ENCODE measurements at places on chromosomes 2 and 18.

- DNase-seq: no peak
Measured at GRCh38 chr18:5582849-5583681, 39.3 kb upstream of the EPB41L3 start.

DNA sequence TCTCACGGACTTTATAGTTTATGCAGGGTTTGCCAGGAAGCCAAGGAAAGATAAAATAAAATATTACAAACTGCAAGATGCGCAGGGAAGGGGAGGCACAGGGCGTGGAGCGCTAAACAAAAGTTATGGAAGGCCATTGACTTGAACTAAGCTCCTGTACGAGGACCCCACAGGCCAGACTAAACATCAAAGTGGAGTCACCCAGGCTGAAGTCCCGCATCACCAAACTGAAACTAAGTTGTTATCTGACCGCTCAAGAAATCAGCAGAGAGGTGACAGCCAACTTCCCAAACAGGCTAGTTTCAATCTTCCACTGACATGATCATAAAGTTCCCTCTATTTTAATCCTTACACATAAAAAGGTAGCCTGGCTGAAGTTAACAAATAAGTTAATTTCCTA, 90.5 kb upstream of the YWHAQ start:
- no peak for DNase-seq

DNA sequence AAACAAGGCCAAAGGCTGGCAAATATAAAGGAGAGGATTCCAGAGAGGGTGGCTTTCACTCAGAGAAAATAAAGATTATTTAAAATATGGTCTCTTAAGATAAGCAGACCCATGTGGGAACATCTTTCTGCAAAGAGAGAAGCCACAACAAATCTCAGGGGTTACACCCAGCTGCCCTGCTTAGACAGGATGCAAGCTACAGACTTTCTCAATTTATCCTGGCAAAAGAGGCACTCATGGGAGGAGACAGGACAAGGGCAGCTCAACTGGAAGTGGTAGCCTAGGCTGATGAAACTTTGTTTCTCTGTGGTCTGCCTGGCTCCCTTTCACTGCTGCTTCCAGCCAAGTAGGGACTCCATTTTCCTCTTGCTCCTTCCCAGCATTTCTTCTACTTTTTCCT, 25.9 kb upstream of the SULT1C4 start:
- no peak for DNase-seq

DNA sequence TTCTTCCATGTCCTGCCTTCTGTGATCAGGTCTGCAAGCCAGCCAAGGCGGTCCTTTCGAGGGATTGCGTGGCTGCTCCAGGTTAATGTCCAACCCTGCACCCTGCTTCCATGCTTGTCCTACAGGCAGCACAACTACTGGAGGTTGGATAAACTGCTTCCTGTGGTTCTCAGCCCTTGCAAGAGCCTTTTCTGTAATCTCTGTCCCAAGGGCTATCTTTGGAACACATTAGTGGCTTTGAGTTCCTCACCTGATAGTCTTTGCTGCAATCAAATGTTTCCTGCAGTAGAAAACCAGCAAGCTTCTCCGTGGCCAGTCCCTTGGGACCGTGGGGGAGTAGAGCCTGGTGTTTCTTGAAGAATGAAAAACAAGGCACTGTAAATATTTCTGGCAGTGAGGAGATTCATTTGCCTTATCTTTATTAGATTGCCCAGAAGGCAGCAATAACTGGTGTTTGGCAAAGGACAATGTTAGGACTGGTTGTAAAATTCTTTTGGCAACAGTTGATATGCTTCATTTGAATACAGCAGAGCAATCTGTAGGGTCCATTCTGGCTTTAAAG, 214.4 kb downstream of the FHOD3 start:
- DNase-seq: peak; percentile 51

GRCh38 chr2:200795028-200795440, 16.7 kb upstream of the BZW1 start:
- no peak for DNase-seq

DNA sequence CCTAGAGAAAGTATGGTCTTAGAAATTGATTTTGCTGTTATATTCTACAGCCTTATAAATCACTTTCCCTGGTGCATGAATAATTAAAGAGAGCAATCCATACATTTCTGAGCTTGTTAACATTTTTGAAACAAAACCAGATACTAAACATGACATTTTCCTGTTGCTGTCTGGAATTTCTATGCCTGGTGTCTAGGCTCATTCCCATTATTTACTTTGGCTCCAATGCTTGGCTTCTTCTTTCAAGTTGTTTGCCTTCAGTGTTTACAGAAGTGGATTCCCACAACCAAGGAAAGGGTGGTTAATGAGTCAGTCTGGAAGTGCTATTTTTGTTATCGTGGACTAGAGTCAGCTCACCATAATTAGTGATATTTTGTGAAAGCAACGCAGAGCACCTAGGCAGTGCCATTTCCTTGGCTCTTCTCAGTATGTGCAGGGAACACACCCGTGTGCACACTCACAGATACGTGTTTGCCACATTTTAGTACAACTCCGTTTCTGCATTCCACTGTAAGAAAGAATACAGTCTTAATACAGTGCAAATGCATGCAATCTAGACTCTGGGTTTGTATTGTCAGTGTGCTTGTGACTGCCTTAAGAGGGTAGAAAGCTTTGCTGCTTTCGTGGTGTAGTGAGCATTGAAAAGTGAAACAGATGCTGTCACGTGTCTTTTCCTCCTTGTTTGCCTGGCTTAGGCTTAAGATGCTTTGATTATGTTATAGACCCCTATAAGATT, 185.0 kb upstream of the RASGRP3 start:
- DNase-seq: peak; percentile 49

DNA sequence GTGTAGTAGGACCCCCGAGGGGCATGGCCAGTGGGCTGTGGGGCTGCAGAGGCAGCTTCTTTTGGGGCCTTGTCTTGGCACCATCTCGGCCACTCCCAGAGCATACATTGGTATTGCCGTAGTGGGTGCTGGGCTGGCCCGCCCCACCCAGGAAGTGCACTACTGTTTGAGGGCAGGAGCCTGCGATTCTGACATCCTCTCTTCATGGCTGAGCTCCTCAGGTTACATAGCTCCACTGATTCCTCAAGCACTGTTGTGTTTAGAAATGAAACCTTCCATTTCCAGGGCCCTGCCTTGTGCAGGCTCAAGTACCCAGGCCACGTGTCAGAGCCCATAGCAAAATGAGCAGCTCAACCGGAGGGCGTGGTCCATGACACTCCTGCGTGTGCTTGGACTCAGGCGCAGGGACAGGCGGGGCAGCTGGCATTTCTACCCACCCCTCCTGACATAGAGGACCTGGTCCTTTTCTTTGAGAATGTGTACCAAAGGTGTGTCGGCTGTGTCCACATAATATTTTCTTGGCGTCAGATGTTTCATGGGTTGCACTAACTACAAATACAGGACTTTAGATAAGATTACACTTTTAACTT, 67.9 kb downstream of the DGKD start:
- peak; percentile 84 for DNase-seq

DNA sequence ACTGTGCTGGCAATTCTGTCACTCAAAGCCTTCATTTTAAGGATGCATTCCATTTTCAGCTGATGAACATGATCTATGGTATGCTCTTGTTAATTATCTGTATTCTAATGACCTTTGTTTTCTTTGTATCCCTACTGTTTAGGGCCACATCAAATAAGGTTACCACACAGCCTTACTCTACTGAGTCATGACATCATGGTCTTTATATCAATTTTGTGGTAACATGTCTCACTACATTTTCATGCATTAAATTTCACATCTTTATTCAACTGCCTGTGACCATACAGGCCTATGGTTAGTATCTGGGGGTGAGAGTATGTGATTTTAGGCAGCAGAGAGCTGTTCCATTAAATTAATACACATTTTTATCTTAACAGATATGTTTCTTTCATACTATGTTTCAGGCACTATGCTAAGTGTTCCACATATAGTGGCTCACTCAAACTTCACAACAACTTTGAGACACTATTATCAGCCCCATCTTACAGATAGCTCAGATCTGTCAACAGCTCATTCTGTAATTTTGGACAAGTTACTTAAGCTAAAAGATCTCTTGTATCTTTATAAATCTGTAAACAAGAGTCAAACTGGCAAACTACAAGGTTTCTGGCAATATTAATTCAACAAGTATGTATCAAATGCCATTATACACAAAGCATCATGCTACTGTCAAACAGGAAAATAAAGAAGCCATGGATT, 18.0 kb downstream of the LRPPRC start:
- no peak for DNase-seq

DNA sequence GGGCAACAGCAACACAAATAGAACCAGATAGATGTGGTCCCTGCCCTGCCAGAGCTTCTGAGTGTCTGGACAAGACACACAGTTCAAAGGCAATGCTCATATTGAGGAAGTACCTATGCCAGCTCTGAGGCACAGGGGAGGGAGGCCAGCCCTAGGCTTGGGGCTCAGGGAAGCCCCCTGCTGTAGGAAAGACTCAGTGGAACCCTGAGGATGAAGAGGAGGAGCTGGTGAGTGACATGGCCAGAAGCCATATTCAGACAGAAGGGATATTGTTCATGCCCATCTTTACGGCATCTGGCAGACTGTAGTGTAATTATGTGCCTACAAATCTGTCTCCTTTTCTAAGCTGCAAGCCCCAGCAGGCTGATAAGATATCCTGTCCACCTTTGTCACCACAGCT, 8.8 kb downstream of the SIGLEC15 start:
- DNase-seq: no peak

DNA sequence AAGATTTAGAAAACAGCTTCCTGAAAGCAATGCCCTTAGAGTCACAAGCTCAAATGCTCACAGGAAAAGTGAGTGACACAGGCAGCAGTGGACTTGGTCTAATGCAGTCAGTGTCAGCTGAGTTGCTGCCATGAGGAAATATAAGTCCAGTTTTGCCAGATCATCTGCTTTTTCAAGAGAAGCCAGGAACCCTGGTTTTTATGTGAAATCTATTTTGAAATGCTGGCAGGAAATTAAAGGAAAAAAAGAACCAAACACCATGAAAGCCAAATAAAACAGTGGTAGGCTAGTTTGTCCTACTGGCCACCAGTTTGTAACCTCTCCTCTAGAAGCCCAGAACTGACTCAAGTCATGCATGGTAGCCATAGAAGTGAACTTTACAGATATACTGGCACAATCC, 109.2 kb downstream of the THADA start:
- no peak for DNase-seq

- no peak for DNase-seq
Measured at GRCh38 chr2:203692031-203692710, 14.3 kb upstream of the CD28 start.

DNA sequence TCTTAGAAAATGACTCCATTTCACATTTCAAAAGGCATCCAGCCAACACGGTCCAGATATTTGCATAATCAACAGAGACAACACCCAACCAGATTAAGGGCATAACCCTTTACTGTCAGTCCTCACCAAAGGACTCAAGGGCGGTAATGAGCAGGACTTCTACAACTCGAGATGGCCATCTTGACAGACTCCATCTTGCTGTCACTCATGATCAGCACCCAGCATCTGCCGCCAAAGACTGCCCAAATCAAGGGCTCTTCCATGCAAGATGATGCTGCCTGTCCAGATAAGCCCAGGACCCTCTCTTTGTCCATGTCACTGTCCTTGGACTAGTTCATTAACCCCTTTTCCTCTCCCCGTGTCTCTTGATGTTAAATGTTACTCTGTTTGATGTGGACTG, 77.9 kb downstream of the UXS1 start:
- no peak for DNase-seq
